ENCODE measurements at places on chromosomes 11 and 22.
A peak's percentile ranks its signal among the peaks of the same experiment; 100 is the strongest.

DNA sequence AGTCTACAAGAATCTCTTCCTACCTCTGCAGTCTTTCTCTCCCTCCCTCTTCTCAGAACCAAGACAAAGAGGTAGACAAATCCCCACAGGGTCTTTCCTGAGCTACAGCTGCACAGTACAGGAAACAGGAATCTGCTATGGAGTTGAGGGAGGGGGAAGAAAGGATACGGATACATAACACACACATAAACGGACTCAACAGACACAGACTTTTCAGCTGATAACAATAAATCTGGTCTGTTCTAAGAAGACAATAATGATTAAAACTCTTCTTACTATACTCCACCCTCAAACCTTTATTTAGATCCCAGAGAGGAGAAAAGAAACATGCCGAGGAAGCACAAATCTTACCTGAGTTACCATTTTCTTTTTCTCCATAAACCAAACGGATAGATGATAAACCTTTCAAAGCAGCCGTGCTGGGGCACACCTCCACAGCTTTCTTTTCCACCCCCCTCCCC lies 122.2 kb downstream of the APOL5 start:
- DNase-seq: peak; percentile 38

- DNase-seq: no peak
Measured at GRCh38 chr22:27203276-27203660, 545.9 kb downstream of the MIAT start.

- peak; percentile 41 for DNase-seq
Measured at GRCh38 chr22:39248254-39248653, 3.5 kb upstream of the PDGFB start.

GRCh38 chr11:76700177-76701100 lies 29.9 kb upstream of the LRRC32 start:
- peak; percentile 64 for DNase-seq

DNA sequence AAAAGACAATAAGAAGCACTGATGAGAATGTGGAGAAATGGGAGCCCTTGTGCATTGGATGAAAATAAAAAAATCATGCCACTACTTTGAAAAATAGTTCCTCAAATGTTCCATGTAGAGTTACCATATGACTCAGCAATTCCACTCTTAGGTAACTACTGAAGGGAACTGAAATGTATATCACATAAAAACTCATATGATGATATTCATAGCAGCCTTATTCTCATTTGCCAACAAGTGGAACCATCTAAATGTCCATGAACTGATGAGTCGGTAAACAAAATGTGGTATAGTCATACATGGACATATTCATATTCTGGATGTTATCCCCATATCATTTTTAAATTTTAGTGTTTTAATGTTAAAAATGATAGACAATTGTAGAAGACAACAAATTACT lies 3.5 kb downstream of the KRTAP5-9 start:
- DNase-seq: no peak

DNA sequence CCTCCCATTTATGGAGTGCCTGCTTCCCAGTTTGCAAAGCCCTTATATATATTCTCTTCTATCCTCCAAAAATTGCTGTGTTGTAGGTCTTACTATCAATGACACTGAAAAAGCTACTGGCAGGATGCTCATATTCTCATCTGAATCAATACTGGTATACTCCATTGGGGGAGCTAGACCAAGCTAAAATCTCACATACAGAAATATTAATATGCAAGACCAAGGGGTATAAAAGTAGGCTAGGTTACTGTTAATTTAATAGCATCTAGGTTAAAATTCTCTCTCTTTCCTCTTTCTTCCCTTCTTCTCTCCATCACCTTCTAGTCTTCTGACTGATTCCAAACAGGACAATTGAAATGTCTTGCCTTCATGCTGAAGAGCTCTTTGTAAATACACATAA lies 17.1 kb upstream of the BDNF start:
- peak; percentile 48 for DNase-seq

DNA sequence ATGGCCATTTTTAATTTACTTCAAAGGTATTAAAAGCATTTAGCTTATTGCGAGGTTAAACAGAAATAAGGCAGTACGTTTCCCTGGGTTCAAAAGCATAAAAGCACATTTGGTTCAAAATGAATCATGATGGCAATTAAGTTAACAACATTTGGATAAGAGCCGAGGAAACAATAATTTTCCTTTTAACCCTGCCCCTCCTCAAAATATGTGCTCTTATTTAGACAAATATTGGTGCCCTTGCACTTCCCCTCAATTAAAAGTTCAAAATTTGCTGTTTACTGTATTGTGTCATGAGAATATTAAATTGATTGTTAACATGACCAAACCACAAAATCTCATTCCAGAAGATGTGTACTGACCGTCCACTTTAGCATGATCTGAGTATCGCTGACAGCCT lies 48.7 kb downstream of the VSIG10L2 start:
- no peak for DNase-seq

GRCh38 chr11:124760205-124760652 lies 1.9 kb downstream of the ESAM start:
- DNase-seq: no peak

DNA sequence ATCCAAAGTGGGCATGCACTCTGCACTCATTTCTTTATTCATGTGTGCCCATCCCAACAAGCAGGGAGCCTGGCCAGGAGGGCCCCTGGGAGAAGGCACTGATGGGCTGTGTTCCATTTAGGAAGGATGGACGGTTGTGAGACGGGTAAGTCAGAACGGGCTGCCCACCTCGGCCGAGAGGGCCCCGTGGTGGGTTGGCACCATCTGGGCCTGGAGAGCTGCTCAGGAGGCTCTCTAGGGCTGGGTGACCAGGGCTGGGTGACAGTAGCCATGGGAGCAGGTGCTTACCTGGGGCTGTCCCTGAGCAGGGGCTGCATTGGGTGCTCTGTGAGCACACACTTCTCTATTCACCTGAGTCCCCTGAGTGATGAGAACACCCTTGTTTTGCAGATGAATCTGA lies 129.3 kb upstream of the B3GAT1 start:
- no peak for DNase-seq
